Left ventricle myocardium superior (tissue), 1 donor: ENCODE measurements at places on chromosomes 11 and 22. TPM values are rescaled to one million over a fixed set of nuclear protein-coding genes. Genes with fewer than 3 reads are reported as not detected.

- no peak for DNase-seq
These were observed 4.4 kb downstream of the NAALADL1 start for GRCh38 chr11:65053827-65054508.

- DNase-seq = no peak
These were observed 141.9 kb upstream of the SEZ6L start for GRCh38 chr22:26027341-26027740.

- no peak for DNase-seq
These were observed 226.3 kb downstream of the DDX10 start for GRCh38 chr11:108891143-108891542.

GRCh38 chr11:126310992-126311310, 7.1 kb downstream of the DCPS start:
- DNase-seq = no peak

DNA sequence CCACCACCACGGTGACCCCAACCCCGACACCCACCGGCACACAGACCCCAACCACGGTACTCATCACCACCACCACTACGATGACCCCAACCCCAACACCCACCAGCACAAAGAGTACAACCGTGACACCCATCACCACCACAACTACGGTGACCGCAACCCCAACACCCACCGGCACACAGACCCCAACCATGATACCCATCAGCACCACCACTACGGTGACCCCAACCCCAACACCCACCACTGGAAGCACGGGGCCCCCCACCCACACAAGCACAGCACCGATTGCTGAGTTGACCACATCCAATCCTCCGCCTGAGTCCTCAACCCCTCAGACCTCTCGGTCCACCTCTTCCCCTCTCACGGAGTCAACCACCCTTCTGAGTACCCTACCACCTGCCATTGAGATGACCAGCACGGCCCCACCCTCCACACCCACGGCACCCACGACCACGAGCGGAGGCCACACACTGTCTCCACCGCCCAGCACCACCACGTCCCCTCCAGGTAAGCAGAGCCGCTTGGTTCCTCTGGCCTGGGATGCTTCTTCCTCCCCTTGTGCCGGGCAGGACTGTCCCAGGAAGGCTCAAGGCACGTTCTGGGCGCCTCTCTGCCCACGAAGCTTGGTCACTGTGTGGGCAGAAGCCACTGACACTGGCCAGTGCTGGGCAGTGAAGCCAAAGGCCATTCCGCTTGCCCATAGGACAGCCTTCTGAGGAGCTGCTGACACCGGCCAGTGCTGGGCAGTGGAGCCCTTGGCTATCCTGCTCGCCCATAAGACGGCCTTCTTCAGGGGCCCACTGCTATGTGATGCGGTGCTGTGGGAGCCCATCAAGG, 25.1 kb downstream of the MUC2 start:
- DNase-seq = no peak

Gene TMEM126B
- total RNA-seq = 68.0 TPM

DNA sequence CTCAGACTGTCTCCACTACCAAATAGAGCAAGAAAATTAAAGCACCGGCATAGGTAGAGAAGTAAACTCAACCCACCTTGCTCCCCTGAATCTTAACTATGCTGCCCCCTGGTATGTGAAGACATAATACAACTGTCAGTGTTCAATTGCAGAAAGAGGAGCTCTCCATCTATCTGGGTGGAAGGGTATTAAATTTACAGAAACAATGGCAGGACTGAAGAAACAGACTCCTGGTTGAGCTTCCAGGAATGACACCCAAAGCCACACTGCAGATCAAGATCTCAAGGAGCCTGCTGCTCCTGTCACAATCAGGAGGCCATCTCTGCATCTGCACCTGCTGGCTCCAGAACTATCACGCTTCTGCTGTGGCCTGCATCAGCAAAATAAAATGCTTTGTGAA, 132.1 kb upstream of the BMAL1 start:
- no peak for DNase-seq

Gene DCHS1
- total RNA-seq = 8.8 TPM

DNA sequence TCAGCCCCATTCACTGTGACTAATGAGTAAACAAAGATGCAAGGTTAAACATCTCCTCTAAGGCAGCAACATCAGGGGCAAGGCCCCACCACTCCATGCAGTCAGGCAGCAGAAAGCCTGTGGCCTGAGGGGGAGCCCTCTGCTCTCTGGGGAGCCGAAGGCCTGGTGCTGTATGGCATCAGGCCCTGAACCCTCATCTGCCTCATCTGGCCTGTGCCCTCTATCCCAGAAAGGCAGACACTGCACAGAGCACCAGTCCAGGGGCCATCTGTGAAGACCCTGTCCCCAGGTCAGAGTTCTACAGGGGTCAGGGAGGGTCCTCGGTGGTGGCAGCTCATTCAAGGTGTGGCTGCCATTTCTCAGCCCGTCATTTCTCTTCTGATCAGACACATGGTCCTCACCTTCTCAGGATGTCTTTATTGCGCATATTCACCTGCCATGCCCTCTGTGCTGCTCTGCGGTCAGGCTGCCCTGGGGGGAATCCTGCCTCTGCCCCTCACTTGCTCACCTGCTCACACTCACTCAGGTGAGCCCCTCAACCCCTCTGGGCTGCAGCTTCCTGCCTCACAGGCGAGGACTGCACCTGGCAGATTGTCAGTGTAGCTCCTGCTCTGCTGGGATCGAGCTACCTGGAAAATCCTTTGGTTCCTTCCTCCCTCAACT, 103.1 kb upstream of the PITPNB start:
- peak; percentile 8 for DNase-seq

GRCh38 chr11:115030166-115030565, 351.8 kb downstream of the NXPE2 start:
- no peak for DNase-seq

DNA sequence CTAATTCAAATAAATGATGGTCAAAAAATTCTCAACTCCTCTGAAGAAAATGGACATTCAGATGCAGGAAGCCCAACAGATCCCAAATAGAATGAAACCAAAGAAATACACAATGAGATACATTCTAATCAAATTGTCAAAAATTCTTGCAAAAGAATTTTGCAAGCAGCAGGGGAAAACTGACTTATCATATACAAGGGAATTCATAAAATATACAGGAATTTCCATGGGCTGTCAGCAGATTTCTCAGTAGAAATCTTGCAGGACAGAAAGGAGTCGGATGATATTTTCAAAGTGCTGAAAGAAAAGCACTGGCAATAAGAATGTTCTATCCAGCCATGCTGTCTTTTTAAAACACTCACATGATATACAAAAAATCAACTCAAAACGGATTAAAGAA, 194.6 kb upstream of the ZC3H12C start:
- no peak for DNase-seq

DNA sequence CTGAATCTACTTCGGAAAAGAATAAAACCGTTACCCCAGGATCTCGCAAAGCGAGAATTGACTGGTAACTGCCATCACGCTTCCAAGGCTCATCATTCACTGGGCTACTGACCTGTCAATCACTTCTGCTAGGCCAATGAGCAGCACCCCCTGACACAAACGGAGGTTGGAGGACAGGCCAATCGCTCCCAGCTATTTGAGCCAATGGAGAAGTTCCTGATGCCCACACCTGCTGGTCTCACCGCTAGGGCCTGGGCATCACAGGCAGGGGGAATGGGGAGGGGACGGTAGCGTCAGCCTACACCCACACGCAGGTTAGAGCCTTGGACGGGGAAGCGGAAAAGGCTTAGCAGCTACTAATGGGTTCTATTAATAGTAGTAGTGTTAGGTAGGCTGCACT, 56.7 kb upstream of the CHST1 start:
- no peak for DNase-seq

Gene LYVE1
- 53.8 TPM for total RNA-seq

- no peak for DNase-seq
These were observed 18.1 kb downstream of the MADD start for GRCh38 chr11:47288066-47288465.

Gene LZTR1
- total RNA-seq = 24.4 TPM

Gene KIRREL3
- 0.35 TPM for total RNA-seq

Gene DTX4
- 2.6 TPM for total RNA-seq

Gene FAM180B
- not detected for total RNA-seq

DNA sequence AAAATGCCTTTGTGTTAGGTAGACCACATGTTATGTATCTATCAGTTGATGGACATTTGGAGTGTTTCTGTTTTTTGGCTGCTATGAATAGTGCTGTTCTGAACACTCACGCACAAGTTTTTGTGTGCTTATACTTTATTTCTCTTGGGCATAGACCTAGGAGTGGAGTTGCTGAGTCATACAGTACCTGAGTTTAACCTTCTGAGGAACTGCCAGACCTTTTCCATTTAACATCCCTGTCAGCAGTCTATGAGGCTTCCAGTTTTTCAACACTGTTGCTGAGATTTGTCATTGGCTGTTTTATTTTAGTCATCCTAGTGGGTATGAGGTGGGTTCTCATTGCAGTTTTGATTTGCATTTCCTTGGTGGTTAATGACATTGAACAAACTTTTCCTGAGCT, 4.4 kb downstream of the CTTN start:
- no peak for DNase-seq

Gene LDHAL6A
- total RNA-seq = not detected

GRCh38 chr11:75576499-75576918, 14.5 kb downstream of the SERPINH1 start:
- DNase-seq = peak; percentile 56

DNA sequence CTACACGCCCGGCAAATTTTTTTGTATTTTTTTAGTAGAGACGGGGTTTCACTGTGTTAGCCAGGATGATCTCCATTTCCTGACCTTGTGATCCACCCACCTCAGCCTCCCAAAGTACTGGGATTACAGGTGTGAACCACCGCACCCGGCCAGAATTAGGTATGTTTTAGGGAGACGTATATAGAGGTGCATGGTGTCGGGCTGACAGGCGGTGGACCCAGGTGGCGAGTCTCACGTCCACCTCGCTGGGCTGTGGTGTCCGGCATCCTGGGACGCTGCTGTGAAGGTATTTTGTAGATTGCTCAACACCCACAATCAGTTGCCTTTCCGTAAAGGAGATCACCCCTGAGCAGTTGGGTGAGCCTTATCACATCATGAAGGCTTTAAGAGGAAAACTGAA, 728.6 kb downstream of the BRD1 start:
- no peak for DNase-seq

Gene MRGPRF
- total RNA-seq = 5.5 TPM

DNA sequence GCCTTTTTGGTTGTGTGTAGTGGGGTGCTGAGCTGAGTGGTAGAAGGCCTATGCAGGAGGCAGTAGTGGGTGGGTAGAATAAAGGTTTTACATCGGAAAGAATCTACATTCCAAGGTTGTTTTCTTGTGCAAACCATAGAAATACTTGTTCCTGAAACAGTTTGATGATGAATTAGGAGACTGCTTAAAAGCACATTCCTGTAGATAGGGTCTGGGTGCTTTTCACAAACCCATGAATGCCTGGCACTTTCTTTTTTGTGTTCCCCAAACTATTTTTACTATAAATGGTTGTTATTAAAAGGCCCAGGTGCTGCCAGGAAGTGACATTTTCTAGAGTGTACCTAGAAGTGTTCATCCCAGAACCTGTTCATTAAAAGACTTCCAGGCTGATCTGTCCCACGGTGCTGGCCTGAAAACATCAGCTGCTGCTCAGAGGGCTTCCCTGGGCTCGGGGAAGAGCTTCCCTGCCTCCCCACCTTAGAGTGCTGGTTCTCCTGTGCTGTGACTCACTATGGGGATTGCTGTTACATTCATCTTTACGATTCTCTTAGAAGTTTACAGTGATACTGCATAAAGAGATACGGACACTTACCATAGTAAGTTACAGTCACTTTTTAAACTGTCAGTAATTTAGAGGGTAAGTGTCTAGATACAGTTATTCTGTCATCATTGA, 27.9 kb downstream of the PPFIA1 start:
- DNase-seq = no peak

Gene RFPL1
- total RNA-seq = not detected

DNA sequence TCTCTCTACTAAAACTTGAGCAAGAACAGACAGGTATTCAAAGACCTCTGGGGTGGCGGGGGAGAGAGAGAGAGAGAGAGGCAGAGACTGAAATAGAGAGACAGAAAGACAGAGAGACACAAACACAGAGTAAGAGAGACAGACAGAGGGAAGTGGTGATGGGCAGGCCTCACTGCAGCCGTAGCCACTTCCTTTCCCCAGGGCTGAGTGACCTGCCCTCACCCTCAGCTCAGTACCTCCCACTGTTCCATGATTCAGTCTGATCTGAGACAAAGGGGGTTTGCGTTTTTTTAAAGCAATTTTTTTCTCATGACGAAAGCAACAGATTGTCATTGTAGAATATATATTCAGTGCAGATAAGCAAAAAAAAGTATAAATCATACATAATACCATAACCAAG, 607.9 kb upstream of the B3GAT1 start:
- DNase-seq = no peak

DNA sequence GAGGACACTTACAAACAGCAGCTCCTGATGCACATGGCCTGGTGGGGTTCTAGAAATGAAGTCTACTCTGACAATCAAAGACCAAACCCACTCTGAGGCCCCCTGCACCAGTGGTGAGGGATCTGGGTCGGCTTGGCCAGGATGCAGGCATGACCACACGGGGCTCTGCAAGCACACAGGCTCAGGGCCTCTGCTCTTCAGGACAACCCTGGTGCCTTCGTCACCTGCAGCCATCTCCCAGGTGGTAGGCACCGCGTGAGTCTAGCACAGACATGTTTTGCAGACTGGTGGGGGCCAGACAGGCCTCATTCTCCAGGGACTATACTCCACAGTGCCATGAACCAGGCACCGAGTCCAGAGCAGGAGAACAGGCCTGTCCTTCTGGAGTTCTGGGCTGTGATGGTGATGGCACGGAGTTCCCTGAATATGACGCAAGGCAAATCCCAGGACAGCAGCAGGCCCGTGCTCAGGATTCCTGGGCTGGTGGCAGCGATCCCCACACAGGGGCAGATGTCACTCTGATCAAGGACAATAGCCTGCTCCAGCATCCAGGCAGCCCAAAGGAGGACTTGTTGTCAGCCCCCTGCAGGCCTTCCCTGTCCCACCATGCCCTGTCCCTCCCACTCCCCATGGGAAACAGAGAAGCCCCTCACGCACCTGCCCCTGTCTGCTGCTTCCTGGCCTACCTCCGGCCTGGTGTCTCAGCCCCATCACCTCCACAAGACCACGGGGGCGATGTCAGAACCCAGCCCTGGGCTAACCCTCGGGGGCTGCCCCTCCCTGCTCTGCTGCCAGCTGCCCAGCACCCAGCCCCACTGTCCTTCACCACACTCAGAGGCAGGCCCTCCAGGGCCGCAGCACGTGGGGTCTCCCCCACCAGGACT, 36.1 kb downstream of the GNB1L start:
- no peak for DNase-seq

Gene CDC42BPG
- 0.40 TPM for total RNA-seq

DNA sequence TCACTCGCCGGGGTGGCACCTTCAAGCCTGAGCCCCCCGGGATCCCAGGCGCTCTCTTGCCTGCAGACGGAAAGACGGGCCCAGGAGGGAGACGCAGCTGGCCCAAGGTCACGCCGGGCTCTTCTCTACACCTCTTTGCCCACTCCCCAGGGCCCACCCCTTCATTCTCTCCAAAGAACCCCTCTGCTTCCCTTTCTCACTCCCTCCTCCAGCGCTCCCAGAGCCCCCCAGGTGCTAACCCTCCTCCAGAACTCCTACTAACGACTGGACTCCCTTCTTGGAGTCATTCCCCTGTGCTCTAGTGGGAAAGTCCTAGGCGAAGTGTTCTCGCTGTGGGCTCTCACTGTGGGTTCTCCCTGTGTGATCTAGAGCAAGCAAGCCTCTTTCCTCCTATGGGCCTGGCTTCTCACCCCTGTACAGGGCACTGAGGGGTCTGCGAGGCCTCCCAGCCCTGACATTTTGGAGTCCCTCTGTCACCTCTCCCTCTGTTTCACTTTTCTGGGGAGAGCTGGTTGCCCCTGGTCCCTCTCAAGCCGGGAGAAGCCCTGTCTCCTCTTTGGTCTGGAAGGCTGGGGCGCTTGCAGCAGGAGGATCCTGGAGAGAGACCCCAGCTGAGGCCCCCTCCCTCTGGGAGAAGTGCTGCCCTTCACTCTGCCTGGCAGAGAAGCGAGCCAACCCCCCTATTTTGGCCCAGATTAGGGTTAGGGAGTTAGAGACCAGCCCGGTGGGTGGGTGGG, 858 bp downstream of the OAF start:
- DNase-seq = peak; percentile 18
